ENCODE measurements at places on chromosomes 1 and 21.
A peak's percentile ranks its signal among the peaks of the same experiment; 100 is the strongest.

DNA sequence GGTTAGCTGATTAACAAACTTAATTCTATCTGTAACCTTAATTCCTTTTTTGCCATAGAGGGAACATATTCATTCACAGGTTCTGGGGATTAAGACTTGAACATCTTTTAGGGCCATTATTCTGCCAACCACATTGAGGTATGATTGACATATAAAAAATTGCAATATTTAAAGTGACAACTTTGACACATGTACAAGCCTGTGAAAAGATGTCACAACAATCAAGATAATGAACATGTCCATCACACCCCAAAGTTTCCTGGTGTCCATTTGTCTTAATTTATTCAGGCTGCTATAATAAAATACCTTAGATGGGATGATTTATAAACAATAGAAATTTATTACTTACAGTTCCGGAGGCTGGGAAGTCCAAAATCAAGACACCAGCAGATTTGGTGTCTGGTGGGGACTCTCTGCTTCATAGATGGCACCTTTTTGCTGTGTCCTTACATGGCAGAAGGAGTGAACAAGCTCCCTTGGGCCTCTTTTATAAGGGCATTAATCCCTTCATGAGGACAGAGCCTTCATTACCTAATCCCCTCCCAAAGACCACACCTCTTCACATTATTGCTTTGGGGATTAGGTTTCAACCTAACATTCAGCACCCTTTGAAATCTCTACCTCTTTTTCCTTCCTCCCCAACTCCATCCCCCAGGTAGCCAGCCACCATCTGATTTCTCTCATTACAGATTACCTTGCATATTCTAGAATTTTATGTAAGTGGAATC lies 33.0 kb upstream of the TP53BP2 start:
- DNase-seq, result no peak

- DNase-seq, result peak; percentile 31
These were observed 62.4 kb downstream of the DIRAS3 start for GRCh38 chr1:67988066-67988465.

DNA sequence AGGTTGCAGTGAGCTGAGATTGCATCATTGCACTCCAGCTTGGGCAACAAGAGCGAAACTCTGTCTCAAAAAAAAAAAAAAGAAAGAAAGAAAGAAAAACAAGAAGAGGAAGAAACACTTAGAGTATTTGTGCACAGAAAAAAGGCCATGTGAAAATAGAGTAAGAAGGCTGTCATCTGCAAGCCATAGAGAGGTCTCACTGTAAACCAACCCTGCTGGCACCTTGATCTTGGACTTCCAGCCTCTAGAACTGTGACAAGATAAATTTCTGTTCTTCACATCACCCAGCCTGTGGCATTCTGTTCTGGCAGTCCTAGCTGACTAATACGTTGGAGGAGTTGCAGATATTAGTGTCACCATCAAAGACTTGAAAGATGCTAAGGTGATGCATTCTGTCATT lies 12.1 kb upstream of the ZDHHC18 start:
- DNase-seq, result no peak

- no peak for DNase-seq
These were observed 28.4 kb upstream of the FHAD1 start for GRCh38 chr1:15218287-15219279.

GRCh38 chr1:244092293-244092963 lies 41.3 kb downstream of the ZBTB18 start:
- peak; percentile 87 for DNase-seq

DNA sequence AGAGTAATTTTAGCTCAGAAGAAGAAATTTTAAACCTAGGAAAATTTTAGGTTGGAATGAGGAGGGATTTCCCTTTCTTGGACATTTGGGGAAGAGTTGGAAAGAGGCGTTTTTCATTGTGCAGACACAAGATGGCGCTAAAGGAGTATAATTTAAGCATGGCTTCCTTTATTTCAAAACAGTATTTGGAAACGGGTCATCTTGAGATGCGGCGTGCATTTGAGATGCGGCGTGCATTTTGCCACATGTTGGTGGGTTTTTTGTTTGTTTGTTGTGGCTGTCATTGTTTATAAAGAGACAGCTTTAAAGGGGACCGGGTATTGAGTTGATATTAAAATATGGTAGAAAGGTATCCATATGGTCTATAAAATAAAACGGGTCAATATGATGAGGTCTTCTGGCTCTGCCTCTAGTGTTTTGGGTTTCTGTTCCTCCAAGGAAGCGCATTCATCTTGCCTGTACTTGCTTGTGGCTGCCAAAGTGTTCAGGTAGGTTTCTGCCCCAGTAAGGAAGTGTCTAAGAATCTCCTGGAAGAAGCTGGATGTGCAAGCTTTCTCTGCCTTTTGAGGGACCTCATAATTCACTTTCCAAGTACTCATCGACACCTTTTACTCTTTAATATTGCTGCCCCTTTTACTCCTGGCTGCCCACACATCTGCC lies 210.3 kb downstream of the SLC35F3 start:
- peak; percentile 45 for DNase-seq

DNA sequence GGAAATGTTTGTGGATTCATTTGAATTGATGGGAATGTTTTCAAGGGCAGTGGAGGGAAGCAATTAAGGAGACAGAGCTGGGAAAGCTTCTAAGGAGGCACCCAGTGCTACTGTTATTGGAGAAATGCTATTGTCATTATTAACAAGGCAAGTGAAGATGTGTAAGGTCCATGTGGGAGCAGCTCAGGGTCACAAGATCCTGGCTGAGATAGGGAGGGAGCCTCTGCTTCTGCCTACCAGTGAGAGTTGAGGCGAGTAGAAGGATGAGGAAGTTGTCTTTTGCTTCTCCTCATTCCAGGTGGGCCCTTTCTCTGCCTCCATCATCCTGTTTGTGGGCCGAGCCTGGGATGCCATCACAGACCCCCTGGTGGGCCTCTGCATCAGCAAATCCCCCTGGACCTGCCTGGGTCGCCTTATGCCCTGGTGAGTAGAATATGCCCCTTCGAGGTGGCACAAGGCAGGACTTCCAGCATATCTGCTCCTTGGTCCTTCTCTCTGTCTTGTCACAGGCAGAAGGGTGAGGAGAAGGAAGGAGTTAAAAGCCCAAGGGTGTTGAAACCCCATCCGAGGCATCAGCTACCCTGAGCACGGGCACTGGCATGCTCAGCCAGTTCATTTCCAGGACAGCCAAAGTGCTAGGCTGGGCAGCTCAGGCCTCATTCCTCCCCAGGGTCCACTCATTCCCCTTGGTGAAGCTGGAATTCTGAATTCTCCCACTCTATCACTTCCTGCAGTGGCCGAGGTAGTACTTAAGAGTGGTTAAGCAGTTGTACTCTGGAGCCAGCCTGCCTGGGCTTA lies 3.7 kb downstream of the MFSD2A start:
- DNase-seq, result no peak

DNA sequence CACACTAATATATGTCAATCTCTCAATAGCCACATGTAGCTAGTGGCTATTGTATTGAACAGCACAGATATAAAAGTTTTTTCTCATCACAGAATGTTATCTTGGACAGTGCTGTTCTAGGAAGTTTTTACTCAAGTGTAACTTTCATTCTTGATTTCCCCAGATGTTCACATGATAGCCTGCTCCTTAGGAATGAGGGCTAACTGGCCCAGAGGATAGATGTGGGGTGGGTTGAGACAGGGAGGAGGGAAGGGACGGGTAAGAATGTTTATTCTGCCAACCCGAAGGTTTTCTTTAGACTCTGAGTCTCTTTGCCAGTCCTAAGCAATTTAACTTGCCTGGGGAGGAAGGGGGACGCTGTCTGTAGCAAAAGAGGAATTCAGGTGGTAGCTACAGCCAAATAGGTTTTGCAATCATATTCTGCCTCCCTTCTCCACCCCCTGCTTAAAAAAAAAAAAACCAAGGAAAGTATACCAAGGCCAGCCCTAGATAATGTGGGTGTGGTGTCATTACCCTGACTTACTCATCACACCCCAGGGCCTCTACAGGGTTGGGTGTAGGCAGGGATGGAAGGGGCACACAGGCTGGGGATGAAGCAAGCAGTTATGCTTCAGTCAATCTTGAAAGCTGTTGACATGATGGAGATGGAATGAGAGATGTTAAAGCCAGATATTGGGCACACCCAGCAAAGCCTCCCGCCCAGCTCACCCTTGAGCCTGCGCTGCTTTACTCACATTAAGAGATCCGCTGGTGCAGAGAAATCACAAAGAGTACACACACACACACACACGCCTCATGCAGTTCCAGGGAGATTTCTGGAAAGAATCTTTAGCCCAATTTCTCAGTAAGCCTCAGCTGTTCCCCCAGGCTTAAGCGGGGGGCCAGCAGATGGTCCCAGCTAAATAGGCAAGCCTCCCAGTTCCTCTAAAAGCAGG lies 59.9 kb downstream of the PLXNA2 start:
- peak; percentile 95 for DNase-seq

GRCh38 chr1:91527781-91528180 lies 27.1 kb downstream of the CDC7 start:
- peak; percentile 61 for DNase-seq

GRCh38 chr1:92769856-92770255 lies 15.1 kb downstream of the EVI5 start:
- DNase-seq, result no peak

DNA sequence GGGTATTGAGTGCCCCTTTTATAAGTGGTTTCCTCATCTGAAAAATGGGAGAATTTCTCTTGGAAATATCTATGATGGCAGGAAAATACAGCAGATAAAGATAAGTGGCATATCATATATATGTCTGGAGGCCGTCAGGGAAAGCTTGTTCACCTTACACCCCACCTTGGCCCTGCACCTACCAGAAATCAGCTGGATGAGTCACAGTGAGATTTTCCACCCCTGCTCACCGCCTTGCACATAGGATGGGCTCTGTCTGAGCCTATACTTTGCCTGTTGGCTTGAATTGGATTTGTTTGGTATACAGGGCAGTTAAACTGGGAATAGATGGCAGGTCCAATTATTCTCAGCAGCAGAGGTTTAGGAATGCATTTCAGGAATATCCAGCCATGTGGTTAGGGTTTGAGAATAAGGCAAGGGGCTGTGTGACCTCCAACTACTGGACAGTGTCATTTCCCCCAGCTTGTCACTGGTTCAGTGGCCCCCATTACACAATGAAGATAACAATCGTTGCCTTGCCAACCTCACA lies at the start of gene SPATA21:
Gene SPATA21 (minus strand): TSS at position 479 of the 529 bp plus-strand sequence. CDS start 6,053 bp downstream, outside the sequence.
- no peak for DNase-seq

DNA sequence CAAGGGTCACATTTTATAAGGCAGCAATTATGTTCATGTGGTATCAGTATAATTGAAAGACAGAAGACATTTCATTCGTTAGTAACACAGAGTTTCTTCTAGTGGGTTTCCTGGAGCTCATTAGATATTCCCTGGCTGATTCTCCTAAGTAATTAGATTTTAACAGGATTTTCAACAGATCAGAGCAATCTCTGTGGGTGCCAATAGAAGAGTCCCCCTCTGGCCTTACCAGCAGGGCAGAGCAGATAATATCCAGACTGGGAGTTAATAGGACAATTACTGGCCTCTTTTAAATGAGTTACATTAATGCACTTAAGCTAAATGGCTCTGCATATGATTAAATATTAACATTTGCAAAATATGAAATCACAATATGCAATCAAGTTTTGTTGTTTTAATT lies 74.2 kb upstream of the FOXD3 start:
- no peak for DNase-seq

DNA sequence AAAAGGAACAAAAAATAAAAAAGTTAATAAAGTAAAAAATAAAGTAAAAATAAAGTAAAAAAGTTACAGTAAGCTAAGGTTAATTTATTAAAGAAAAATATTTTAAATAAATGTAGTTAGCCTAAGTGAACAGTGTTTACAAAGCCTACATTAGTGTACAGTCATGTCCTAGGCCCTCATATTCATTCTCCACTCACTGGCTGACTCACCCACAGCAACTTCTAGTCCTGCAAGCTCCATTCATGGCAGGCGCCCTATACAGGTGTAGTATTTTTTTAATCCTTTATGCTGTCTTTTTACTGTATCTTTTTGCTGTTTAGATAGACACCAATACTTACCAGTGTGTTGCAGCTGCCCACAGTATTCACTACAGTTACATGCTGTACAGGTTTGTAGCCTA lies 12.4 kb downstream of the ADAR start:
- DNase-seq, result peak; percentile 26

DNA sequence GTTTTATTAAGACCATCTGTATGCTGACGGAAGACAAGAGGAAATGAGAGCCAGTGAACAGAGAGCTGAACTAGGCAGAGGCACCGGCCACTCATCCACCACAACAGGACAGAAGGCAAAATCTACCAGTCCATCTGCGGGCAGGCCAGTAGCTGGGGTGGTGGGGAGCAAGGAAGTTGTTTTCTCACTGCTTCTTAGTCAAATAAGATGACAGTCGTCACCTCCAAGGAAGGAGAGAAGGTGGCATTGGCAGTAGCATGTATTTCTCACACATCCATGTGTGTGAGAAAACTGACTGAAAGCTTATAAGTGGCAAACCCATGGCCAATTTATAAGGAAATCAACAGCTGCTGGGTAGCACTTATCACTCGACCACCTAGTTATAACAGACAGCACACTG lies 8.2 kb downstream of the TTC13 start:
- DNase-seq, result no peak

DNA sequence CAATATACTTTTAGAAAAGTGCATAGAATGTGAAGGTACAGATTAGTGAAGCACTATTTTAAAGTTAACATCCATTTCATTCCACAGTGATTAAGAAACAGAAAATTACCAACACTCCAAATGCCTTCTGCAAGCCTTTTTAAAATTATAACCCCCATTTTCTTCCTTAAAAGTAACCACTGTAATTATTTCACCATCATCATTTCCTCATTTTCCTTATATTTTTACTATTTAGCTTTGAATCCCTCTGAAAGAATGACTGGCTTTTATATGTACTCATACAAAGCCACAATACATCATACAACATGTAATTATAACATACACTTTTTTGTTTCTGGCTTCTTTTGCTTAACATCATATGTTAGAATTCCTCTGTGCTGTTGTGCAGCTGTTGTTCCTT lies 6.5 kb upstream of the NEGR1 start:
- no peak for DNase-seq

GRCh38 chr21:42315296-42315891 lies at the start of gene TFF3:
Gene TFF3, minus strand, starts transcription at chr21:42315409. Its CDS starts 35 bp downstream, at chr21:42315374.
- no peak for DNase-seq

DNA sequence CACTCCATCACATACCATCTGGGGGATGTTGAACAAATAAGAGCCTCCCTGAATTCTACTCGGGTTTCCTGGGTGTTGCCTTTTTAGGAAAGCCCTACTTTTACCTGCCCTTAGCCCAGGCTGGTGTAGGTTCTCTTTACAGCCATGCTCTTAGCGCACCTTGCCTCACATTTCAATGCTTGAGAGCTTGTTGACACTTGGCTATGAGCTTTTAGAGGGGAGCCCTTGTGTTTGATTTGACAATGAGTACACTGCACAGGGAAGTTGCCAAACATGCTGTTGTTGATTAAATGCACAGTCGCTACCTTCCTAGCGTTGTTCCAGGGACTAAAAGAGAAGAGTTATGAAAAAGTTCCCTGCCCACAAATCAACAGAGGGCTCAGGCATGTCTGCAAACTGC lies 103.8 kb downstream of the TRABD2B start:
- DNase-seq, result no peak

GRCh38 chr1:42043811-42044210 lies 109.4 kb upstream of the GUCA2B start:
- DNase-seq, result no peak

GRCh38 chr21:43572446-43572845 lies 86.8 kb downstream of the HSF2BP start:
- DNase-seq, result no peak

GRCh38 chr1:15399710-15400109 lies 10.0 kb upstream of the EFHD2 start:
- no peak for DNase-seq

All from fibroblast of skin of right biceps (primary cell).